Foreskin melanocyte (primary cell): ENCODE measurements at places on chromosomes 4 and X.

GRCh38 chr4:16812041-16812440 is 86.4 kb downstream of the LDB2 start:
- no peak for DNase-seq

DNA sequence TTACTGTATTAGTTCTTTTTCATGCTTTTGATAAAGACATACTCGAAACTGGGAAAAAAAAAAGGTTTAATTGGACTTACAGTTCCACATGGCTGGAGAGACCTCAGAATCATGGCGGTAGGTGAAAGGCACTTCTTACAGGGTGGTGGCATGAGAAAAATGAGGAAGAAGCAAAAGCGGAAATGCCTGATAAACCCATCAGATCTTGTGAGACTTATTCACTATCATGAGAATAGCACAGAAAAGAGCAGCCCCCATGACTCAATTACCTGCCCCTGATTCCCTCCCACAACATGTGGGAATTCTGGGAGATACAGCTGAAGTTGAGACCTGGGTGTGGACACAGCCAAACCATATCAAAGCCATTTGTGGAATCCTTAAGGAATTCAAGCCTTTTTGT is 1238.9 kb downstream of the ADGRL3 start:
- no peak for DNase-seq

- DNase-seq, result no peak
These were observed 258.4 kb downstream of the PPARGC1A start for GRCh38 chr4:23631255-23631950.

DNA sequence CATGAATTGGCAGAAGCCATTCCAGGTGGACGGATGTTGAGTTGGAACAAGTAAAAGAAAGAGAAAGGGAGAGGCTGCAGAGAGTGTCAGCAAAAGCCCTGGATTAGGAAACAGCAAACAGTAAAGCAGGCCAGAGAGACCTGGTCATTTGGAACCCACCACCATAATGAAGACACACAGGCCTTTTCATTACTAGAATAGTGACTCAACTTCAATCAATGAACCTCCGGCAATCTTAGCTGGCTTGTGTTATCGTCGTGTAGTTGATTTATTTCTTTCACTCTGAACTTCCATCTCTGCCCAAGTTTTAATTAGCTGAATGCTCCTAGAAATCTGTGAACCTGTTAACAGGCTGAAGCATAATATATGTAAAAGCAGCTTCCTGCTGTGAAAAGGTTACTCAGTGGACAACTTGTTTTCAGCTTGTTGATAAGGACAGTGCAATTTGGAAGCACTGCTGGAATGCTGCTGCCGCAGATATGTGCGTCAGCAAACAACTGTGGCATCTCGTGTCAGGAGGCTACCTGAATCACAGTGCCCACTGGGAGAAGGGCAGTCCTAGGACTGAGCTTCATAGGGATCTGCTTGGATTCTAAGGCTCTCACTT is 68.8 kb downstream of the SPANXN4 start:
- no peak for DNase-seq

GRCh38 chr4:169313732-169314131 is 43.0 kb upstream of the SH3RF1 start:
- no peak for DNase-seq

- no peak for DNase-seq
These were observed 349.8 kb upstream of the CPEB2 start for GRCh38 chr4:14652522-14652921.

- DNase-seq, result no peak
These were observed 24.5 kb downstream of the RBMX start for GRCh38 chrX:136856050-136856449.

- no peak for DNase-seq
These were observed 183.5 kb upstream of the FSTL5 start for GRCh38 chr4:162347156-162347841.

DNA sequence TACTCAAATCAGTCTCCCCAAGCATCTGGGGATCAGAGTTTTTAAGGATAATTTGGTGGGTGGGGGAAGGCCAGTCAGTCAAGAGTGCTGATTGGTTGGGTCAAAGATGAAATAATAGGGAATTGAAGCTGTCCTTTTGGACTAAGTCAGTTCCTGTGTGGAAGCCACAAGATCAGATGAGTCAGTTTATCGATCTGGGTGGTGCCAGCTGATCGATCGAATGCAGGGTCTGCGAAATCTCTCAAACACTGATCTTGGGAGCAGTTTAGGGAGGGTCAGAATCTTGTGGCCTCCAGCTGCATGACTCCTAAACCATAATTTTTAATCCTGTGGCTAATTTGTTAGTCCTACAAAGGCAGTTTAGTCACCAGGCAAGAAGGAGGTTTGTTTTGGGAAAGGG is 17.3 kb upstream of the GLUD2 start:
- no peak for DNase-seq

- no peak for DNase-seq
These were observed 24.2 kb upstream of the DCAF8L2 start for GRCh38 chrX:27565992-27566391.

GRCh38 chr4:55754754-55755350 is 64.7 kb upstream of the EXOC1L start:
- DNase-seq, result no peak

DNA sequence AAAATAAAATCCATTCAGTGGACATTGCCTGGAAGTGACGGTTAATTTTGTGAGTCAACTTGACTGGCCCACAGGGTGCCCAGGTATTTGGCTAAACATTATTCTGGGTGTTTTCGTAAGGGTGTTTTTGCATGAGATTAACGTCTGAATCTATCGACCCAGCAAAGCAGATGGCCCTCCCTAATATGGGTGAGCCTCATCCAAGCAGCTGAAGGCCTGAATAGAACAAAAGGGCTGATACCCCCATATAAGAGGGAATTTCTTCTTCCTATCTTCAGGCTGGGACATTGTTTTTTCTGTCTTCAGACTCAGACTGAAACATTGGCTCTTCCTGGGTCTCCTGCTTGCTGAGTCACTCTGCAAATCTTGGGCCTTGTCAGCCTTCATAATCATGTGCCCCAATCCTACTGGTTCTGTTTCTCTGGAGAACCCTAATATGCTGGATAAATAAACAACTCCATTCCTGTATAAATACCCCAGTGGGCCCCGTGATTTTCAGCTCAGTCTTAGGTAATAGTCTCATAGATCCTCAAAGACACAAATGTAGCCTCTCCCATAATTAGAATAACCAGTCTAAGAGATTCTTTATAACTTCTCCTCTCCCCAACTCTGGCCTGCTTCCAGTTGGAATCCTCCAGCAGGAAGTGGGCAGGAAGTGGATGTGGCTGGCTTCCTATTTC is 33.1 kb upstream of the DDX3X start:
- no peak for DNase-seq
